Prostate gland (tissue), 2 donors: ENCODE measurements at places on chromosomes 4 and X. TPM values are rescaled to one million over a fixed set of nuclear protein-coding genes. Genes with fewer than 3 reads are reported as not detected.

DNA sequence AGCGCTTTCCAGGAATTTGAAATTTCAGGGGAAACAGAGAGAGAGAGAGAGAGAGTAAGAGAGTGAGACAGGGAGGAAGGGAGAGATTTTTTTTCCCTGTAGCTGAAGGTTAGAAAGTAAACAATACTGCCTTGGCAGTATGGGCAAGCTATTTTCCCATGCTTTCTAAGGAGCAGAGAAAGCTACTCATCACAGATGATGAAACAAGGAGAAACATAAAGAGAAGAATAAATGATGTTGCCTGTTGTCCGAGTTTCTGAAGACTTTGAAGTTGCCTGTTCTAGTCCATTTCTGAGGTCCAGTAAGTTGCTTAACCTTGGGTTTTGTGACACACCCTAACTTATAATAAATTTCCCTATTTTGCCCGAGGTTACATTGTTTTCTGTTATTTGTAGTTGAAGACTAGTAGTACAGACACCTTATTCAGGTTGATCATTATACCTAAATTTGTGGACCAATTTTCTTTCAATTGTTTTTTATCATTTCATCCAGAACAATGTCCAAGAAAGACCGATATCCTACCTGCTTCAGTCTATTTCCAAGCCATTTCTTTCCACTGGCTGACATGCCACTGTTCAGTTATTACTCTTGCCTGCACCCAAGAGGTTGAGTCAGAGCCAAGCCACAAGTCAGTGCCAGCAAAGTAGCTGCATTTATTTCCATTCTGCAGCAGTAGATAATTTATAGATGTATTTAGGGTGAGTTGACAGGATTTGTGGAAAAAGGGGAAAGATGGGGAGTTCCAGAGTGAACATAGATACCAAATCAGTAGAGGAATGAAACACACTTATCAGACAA is 49.7 kb upstream of the SLC16A2 start:
- no peaks in the 10 kb centered on the region for H3K27me3 ChIP-seq
- no peaks in the 10 kb centered on the region for H3K36me3 ChIP-seq
- no peak overlapping the region for H3K4me3 ChIP-seq
- DNase-seq, result no peak
- H3K27ac ChIP-seq, result no peak overlapping the region

GRCh38 chrX:7117587-7117986 is 29.9 kb upstream of the STS start:
- no peak for DNase-seq
- H3K4me3 ChIP-seq, result no peak overlapping the region
- no peaks in the 10 kb centered on the region for H3K36me3 ChIP-seq

DNA sequence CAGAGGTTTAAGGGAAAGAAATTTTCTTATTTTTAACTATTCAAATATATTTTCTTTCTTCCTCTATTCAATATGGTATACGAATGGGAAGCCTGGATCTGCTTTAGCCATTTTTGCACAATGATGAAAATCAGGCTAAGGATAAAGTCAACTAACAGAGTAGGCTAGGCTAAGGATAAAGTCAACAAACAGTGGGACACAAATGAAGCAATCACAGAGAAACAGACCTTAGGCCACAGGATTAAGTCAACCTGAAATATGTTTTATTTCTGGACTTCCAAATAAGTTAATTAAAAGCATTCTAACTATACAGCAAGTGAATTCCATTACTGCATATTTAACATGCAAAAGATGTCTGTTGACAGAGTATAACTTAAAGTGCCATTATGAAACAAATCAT is 17.0 kb downstream of the DYNLT3 start:
- H3K27me3 ChIP-seq, result no peaks in the 10 kb centered on the region
- no peaks in the 10 kb centered on the region for H3K4me1 ChIP-seq
- no peak overlapping the region for H3K27ac ChIP-seq
- DNase-seq, result no peak
- no peaks in the 10 kb centered on the region for H3K36me3 ChIP-seq

GRCh38 chr4:176186067-176186466 is 9.3 kb downstream of the SPATA4 start:
- no peaks in the 10 kb centered on the region for H3K27me3 ChIP-seq
- DNase-seq, result no peak
- H3K4me1 ChIP-seq, result no peaks in the 10 kb centered on the region
- no peaks in the 10 kb centered on the region for H3K36me3 ChIP-seq
- no peak overlapping the region for H3K4me3 ChIP-seq

GRCh38 chrX:129777218-129778030 is 2.3 kb upstream of the SASH3 start:
- no peaks in the 10 kb centered on the region for H3K4me1 ChIP-seq
- DNase-seq, result peak; percentile 13
- H3K36me3 ChIP-seq, result no peaks in the 10 kb centered on the region
- H3K27ac ChIP-seq, result peak overlapping the region; percentile 41
- H3K4me3 ChIP-seq, result no peak overlapping the region
- no peaks in the 10 kb centered on the region for H3K27me3 ChIP-seq

DNA sequence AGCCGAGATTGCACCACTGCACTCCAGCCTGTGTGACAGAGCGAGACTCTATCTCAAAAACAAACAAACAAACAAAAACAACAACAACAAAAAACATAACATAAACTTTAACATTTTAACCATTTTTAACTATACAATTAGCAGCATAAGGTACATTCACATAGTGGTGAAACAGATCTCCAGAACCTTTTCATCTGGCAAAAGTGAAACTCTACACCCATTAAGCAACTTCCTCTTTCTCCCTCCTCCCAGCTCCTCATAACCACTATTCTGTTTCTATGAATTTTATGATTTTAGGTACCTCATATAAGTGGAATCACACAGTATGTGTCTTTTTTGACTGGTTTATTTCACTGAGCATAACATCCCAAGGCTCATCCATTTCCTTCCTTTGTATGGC is 103.6 kb downstream of the FAM13A start:
- no peak for DNase-seq
- no peak overlapping the region for H3K4me3 ChIP-seq
- no peaks in the 10 kb centered on the region for H3K36me3 ChIP-seq
- no peak overlapping the region for H3K27ac ChIP-seq
- H3K27me3 ChIP-seq, result no peaks in the 10 kb centered on the region

The CLDN22 gene
- total RNA-seq, result not detected

The TCEAL7 gene
- total RNA-seq, result 6.2 TPM

DNA sequence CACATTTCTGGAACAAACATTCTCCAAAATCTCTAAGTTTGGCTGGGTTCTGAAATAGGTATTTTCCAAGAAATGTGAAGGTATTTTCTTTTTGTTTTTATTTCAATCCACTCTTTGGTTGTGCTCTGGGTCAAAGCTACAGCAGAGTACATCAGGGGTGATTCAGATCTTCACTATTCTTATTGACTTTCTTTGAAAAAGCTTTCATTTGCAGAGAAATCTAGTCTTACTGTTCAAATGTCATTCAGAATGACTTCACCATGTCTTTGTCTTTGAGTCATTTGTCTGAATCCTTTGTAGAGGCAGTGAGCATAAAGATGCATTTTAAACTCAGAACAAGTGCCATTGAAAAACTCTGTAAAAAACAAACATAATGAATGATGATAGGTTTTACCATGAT is 547.2 kb upstream of the ADGRL3 start:
- H3K27ac ChIP-seq, result no peak overlapping the region
- H3K27me3 ChIP-seq, result no peaks in the 10 kb centered on the region
- H3K4me3 ChIP-seq, result no peak overlapping the region
- DNase-seq, result no peak

The EIF1AX gene
- total RNA-seq, result 28.0 TPM

GRCh38 chrX:99078301-99078700 is 1331.8 kb downstream of the PCDH19 start:
- H3K27ac ChIP-seq, result no peak overlapping the region
- no peak overlapping the region for H3K4me3 ChIP-seq
- DNase-seq, result no peak
- H3K27me3 ChIP-seq, result no peaks in the 10 kb centered on the region

The PHKA1 gene
- 12.4 TPM for total RNA-seq
